LHCN-M2 (cell line): ENCODE measurements at places on chromosomes 16 and 17. TPM values are rescaled to one million over a fixed set of nuclear protein-coding genes. Genes with fewer than 3 reads are reported as not detected.

The OTOA gene
- 0.06 TPM in 1 of 2 replicates, not detected in the other for total RNA-seq

DNA sequence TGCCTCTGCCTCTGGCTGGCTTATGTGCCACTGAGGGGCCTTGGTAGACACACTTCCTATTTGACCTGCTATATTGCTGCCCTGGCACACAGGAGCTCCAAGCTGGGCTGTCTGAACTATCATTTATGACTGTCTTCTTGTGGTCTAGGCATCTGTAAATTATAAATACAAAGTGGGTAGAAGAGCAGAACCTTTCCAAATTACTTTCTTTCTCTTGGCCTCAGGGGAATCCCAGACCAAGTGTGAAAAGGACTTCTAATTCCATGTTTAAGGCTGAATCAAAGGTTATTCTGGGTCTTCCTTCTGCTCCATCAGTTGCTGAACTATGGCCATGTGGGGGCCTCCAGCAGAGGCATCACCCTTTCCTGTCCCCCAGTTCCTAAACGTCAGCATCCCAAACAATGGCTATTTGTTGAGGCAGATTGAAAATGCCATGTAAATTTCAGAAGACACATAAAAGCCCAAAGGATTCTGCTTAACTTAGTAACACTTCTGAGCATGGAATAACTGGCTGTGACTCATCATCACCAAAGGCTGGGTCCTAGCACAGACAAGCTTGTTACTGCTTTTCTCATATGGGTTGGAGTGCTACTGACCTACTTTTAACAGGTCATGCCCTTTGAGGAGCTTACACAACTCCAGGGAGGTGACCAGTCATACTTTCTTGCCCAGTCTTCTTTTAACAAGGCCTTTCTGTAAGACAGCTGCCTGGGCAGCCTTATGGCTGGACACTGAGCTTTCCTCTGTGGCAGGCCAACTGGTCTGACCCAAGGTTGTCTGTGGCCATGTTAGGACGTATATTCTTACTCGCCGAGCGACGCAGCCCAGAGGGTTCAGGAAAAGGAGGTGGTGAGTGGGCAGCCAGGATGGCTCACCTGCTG is 154.8 kb downstream of the VPS53 start:
- peak; percentile 99 for DNase-seq

GRCh38 chr16:86373276-86373901 is 136.9 kb upstream of the FOXF1 start:
- no peak for DNase-seq

The CLEC16A gene
- total RNA-seq: 13.4 and 15.3 TPM in 2 replicates

The TBC1D3C gene
- 0.51 and 0.69 TPM in 2 replicates for total RNA-seq

- DNase-seq: no peak
Measured at GRCh38 chr17:16383772-16384287, 2.9 kb downstream of the UBB start.

The GLP2R gene
- not detected in 2 replicates for total RNA-seq

GRCh38 chr16:70800311-70800710 is 647 bp downstream of the VAC14 start:
- DNase-seq: peak; percentile 9

DNA sequence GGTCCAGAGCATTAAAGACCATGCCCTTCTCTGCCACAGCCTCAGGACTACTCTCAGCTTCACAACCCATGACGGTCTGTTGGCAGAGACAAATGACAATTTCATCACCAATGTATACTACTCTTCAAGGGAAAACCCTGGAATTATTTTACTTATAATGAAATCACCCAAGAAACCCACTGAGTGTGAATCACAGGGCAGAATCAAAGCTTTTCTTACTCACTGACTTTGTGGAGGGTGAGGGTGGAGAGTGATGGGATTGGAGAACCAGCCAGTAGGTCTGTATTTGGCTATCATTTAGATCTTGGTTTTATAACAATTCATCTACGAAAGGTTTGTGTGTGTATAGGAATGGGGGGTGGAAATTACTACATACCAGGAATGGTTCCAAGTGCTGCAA is 442.6 kb downstream of the SHISA9 start:
- DNase-seq: peak; percentile 15

DNA sequence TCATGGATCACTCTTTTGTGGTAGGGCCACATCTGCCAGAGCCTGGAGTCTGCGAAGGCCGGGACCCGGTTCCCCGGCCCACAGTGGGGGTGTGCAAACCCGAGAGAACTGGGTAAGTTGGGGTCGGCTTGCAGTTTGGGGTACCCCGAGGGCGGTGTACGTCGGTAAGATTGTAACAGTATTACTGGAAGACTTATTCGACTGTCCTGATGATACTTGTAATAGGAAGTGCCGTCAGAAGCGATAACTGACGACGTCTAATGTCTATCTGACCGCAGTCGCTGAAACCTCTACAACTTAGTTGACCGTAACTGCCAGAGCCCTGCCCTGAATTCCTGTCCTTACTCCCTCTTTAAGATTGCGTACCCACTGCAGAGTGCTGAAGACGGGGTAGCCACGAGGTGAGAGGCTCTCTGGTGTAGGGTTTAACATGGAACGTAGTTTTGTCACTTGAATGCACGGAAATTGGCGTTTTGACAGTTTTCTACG is 24.0 kb downstream of the TRPV2 start:
- no peak for DNase-seq

The MLST8 gene
- total RNA-seq: 27.3 and 38.1 TPM in 2 replicates

DNA sequence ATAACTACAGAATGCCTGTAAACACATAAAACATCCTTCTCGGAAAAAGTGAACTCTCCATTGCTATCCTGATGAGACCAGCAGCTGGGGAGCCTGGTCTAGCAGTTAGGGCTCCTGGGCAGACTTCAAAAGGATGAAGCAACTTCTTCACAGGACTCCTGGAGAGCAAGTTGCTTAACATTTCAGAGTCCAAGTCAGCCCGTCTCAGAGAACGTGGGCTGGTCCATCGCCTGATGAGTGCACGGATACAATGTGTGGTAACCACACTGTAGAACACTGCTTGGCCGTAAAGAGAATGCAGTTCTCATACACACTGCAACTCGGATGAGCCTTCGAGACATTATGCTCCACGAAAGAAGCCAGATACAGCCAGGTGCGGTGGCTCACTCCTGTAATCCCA is 52.7 kb downstream of the TMEM235 start:
- DNase-seq: peak; percentile 24

The ABCA8 gene
- total RNA-seq: not detected in 2 replicates

DNA sequence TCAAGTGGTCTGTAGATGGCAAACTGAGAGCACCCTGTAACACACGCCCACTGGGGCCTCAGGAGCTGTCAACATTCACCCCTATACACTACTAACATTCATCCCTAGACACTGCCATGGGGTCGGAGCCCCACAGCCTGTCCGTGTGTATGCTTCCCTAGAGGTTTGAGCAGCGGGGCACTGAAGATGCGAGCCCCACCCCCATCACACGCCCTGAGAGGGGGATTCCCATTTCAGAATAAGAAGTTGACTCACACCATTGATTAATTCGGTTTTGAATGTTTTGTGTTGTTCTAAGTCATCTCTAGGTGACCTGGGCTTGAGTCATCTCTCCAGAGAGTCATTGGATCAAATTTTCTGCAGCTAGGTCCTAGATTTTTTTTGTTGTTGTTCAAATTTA is 37.3 kb upstream of the MMD start:
- DNase-seq: peak; percentile 86

The SLFN5 gene
- 38.5 and 43.5 TPM in 2 replicates for total RNA-seq

DNA sequence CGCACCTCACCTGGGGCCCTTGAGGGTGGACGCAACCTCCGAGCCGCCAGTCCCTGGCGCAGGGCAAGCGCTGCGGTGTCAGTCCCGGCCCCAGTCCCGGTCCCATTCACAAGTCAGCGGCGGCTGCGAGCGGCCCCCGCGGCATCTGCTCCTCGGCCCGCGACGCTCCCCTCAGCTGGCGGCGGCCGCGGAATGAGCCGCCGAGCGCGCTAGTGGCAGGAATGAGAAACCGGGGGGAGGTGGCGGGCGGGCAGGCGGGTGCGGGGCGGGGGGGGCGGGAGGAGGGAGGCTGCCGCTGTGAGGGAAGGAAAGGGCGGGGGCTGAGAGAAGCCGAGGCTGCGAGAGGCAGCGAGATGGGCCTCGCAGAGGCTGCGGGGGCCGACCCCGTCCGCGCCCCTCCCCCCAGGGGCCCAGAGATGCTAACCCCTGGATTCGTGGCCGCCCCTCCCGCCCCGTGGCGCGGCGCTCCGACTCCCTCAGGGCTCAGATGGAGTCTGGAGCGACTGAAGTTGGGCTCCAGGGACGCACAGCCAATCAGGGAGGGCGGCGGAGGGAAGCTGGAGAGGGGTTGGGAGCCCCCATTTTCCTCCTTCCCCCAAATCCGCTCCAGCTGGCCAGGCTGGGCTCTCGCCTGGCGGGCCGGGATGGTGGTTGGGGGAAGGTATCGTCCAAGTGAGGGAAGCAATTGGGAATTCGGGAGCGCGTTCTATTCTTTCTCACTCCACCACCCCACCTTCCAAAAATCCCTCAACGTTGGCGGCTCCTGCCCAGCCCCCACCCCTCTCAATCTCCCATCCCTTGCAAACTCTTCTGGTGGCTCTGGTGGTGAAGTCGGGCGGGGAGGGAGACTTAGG is at the start of gene CDH11:
TSS of gene CDH11 (minus strand) at position 194 of the 854 bp plus-strand sequence. CDS start 117,194 bp downstream, outside the sequence.
- DNase-seq: peak; percentile 69

DNA sequence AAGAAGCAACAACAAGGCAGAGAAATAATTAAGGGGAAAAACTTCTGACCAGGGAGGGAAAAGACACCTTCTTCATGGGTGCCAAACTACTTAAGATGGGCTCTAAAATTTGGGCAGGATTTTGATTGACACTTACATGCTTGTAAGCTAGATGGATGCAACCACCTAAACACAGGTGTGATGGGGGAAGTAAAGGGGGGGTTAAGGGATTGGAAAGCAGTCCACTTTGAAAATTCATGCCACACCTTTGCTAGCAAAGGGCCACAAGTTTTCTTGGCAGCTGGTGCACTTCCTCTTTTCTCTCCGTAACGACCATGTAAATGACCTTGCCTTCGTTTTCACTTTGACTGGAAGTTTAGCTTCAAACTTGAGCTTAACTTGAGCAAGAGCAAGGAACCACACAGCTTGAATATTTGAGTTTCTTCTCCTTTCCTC is 14.3 kb upstream of the PRKAR1A start:
- DNase-seq: no peak

The NPB gene
- 0.86 and 2.9 TPM in 2 replicates for total RNA-seq

- DNase-seq: no peak
Measured at GRCh38 chr17:32488604-32489180, 1.9 kb downstream of the CDK5R1 start.

GRCh38 chr17:39092692-39093230 is 58.7 kb downstream of the PLXDC1 start:
- DNase-seq: no peak

GRCh38 chr16:3282103-3282729 is 1.1 kb upstream of the ZNF263 start:
- DNase-seq: no peak

The SGCA gene
- 200 and 207 TPM in 2 replicates for total RNA-seq

DNA sequence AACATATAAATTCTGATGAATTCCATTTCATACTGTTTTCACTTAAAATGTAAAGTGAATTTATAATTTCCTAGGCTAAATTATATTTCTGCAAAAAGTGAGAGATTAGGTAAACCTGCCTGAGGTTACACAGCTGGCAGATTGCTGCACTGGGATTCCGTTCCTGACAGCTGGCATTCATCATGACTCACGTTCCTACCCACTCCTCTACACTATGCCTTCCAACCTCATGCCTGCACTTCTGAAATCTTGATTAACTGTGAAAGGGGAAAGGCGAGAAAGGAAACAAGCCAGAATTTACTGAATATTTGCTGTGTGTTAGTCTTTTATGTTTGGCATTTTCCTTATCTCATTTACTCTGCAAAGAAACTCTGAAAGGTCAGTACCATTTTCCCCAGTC is 73.3 kb upstream of the MON1B start:
- no peak for DNase-seq

The CCL16 gene
- total RNA-seq: not detected in 2 replicates

- DNase-seq: peak; percentile 32
Measured at GRCh38 chr17:12320286-12320685, 299.6 kb downstream of the MAP2K4 start.

The ABCC6 gene
- 0.52 TPM in 1 of 2 replicates, not detected in the other for total RNA-seq

The SSH2 gene
- total RNA-seq: 10.8 and 16.5 TPM in 2 replicates

The FLYWCH2 gene
- total RNA-seq: 70.2 and 79.7 TPM in 2 replicates

- peak; percentile 91 for DNase-seq
Measured at GRCh38 chr17:16027708-16028584, 28.3 kb downstream of the TTC19 start.

- no peak for DNase-seq
Measured at GRCh38 chr17:7704601-7705268, at the start of gene EFNB3. EFNB3 (plus strand) TSS chr17:7705202; CDS start chr17:7705599, 397 bp downstream.

GRCh38 chr16:80946481-80946880 is 60.2 kb downstream of the CMC2 start:
- no peak for DNase-seq

DNA sequence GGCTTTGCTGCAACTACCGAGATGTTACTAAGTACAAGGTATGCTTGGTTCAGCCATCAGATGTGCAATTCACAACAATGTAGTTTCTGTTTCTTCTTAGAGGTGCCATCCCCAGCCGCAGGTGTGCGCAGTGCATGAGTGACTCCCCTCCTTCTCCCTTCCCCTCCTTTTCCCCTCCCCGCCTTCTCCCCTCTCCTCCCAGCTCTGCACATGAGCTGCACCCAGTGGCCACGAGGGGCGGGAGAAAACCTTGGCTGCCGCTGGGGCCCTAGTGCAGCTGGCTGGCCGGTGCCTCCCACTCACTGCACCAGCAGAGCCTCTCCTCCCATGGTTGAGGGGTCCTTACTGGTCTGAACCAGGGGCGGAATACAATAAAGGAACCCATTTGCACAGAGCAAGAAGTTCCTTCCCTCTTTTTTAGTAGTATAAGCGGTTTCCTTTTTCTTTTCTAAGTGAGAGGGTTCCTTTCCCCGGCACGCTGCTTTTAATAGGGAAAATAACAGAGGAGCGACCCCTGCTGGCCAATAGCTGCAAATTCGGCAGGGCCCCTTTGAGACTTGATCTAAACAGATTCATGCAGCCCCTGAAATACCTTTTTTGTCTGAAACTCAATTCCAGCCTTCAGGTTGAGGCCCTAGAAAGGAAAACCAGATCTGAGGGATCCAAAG is 7.8 kb upstream of the CCL15 start:
- peak; percentile 3 for DNase-seq

The CACNG3 gene
- not detected in 2 replicates for total RNA-seq

The ZPBP2 gene
- not detected in 2 replicates for total RNA-seq

The TNFRSF13B gene
- not detected in 2 replicates for total RNA-seq

DNA sequence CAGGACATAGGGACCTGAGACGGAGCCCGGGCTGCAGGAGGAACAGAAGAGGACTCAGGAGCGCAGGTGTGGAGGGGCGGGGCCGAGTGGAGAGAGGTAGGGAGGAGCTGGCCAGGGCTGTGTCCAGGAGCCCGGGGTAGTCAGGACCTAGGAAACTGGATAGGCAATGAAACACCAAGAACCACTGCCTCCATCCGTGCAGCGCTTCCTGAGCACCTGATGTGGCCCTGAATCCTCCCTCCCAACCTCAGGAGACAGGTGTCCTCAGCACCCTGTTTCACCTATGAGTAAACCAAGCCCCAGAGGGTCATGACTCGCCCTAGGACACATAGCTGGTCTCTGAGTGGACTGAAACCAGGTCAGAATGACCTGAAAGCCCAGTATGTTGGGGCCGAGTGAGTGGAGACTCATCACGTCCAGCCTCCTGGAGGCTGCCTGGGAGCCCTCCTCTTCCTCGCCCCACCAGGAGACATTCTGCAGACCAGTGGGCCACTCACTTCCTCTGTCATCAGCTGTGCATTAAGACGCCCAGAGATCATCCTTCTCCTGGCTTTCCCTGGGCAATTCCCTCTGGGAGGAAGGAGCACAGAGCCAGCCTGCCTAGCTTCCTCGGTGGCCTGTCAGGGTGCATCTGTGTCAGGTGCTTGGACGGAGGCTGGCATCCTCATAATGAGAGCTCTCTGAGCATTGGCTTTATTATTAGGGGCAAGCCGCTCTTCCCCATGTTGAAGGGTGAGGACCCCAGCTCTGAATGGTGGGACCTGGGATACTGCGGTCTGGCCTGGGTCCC is 72.8 kb downstream of the SCNN1B start:
- no peak for DNase-seq
